ENCODE measurements at places on chromosomes 12 and 14. TPM values are rescaled to one million over a fixed set of nuclear protein-coding genes. Genes with fewer than 3 reads are reported as not detected.
A peak's percentile ranks its signal among the peaks of the same experiment; 100 is the strongest.

DNA sequence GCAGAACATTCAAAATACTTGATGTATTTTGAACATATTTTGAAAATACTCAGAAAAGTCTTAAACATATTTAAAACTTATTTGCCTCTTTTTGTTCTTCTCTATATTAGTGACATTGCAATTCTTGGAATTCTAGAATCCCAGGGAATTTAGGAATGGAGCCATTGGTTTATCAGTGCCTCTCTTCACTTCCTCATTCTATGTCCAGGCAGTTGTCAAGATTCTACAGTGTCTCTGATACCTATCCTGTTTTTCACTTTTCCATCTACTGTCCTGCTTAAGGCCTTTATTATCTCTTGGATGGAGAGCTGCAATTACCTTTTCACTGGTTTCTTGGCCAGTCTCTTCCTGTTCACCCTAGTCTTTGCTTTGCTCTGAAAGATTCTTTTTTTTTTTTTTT, 144.6 kb downstream of the TTLL5 start:
- no peak for DNase-seq

DNA sequence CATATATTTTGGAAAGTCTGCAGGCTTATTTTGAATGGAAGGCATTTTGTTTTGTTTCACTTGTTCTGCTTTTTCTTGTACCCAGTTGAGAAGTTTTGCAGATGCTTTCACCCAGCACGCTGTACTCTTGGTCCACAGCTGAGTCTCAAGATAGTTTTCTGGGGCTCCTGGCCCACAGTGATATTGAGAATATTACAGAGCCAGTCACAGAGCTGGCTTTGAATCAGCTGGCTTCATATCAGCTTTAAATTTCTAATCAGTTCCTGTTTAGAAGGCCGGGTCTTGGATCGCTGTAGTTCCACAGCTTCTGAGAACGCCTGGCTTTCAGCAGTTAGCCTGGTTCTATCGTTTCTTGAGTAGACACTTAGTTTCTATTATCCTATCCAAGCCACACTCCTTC, 32.5 kb upstream of the PARP11 start:
- DNase-seq, result no peak

DNA sequence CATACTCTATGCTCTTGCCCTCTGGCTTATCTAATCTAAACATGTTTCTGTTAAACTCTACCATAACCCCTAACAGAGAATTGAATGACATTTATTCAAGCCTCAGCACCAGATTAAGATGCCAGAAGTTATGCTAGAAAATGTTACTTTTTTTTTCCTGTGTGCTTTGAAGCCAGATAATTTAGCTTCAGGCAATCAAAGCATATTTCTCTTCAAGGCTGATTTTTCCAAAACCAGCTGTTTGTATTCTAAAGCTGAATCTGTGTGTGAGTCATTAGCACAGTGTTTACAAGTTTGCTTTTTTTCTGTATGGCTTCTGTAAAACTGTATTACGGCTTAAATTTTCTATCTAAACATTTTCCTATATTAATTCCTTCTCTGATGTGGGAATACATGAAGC, 326.1 kb downstream of the FSCB start:
- DNase-seq, result no peak

GRCh38 chr14:65237023-65237814, 134.9 kb upstream of the MAX start:
- DNase-seq, result no peak

GRCh38 chr14:65476273-65476941, 63.9 kb downstream of the FUT8 start:
- no peak for DNase-seq

DNA sequence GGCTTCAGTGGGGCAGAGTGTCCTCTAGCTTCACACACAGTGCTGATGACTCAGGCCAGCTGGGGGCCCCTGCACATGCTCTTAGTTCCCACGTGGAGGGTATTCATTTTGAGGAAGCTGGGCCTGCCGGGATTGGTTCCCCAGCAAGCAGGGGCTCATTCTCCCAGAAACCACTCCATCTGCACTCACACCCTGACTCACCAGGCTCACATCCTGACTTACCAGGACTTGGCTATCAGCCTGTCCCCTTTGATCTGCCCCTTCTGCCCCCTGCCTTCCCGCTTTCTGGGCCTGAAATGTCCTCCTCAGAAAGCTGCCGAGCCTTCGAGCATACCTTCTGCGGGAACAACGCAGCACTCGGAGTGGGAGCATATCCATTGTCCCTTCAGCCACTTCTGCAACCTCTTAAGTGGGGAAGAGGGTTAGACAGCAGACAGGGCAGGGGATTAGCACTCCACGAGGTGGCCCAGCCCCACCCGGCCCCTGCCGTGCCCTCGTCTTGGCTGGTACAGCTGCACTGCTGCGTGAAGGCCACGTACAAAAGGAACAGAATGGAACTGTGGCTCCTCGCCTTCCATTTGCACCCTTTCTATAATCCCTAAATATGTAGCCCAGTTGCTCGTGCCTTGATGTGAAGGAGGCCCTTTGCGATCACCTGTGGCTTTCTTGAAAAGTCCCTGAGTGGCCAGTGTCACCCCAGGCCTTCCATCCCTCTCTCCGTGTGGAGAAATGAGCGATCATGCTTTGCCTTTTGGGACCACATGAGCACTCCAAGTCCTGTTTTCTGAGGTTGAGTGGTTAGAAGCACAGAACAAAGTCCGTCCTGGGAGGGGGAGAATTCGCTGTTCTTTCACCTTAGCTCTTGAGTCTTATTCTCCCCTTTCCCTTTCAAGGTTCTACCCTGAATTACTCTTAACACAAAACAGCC, 26.1 kb downstream of the TPCN1 start:
- DNase-seq, result no peak

GRCh38 chr12:54590978-54591591, 2.6 kb upstream of the PPP1R1A start:
- DNase-seq, result no peak

GRCh38 chr12:83408146-83408545, 721.4 kb downstream of the TMTC2 start:
- no peak for DNase-seq

DNA sequence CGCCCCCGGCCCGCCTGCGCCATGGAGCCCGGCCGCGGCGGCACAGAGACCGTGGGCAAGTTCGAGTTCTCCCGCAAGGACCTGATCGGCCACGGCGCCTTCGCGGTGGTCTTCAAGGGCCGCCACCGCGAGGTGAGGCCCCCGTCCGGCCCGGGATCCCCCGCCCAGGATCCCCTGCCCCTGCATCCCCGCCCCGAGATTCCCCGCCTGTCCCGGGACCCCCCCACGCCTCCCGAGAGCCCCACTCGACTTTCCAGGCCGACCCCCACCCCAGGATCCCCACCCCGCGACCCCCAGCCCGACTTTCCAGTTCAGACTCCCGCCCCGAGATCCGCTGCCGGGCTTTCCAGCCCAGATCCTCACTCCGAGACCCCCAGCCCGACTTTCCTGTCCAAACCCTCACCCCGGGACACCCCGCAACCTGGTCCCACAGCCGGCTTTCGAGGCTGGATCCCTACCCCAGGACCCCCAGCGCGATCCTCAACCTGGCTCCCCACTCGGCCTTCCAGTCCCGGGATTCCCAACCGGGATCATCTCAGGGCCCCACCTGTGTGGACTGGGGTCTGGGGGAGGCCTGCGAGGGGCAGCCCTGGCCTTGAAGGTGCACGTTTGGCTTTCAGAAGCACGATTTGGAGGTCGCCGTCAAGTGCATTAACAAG, 688 bp downstream of the ULK1 start:
- DNase-seq, result no peak

DNA sequence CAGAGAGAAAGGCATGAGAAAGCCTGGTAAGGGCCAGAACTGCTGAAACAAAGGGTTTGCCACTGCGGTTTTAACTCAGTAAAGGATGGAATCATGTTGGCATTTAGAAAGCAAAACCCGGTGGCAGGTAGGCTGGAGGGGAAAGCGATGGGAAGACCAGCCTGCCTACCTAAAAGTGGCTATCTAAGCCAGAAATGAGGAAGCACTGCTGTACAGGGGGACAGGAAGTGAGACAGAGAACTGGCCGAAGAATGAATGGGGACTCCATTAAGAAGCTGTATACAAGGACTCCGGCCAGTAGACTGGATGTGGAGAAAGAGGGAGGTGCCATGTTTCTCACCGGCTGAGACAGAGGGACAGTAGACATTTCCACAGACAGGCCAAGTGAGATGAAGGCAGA, 48.2 kb downstream of the PPM1H start:
- DNase-seq, result no peak

GRCh38 chr12:668090-668481, 4.8 kb upstream of the NINJ2 start:
- no peak for DNase-seq

DNA sequence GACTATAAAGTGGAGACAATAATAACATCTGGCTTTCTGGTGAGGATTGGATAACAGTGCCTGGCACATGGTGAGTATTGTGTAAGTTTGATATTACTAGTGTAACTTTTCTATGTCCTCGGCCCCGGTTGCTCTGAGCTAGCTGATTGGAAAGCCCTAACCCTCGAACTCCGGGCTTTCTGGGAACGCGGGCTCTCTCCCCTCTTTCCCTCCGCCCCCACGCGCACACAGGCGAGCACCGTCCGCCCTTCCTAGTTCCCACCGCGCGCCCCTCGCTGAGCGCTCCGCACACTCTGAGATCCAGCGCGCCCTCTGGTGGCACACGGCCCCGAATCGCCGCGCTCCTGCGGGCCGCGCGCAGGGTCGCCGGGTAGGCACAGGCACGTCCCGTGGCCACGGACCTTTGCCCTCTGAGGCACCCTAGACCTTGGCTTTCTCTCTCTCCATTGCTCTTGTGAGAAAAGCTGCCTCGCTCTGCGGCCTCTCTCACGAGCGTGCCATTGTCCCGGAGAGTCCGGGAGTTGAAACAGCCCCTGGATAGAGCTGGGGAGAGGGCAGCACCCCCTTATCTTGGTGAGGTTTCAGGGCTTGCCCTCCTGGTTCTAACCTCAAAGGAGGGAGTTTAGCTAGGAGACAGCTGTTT, 23.2 kb upstream of the ESRRB start:
- peak; percentile 49 for DNase-seq

DNA sequence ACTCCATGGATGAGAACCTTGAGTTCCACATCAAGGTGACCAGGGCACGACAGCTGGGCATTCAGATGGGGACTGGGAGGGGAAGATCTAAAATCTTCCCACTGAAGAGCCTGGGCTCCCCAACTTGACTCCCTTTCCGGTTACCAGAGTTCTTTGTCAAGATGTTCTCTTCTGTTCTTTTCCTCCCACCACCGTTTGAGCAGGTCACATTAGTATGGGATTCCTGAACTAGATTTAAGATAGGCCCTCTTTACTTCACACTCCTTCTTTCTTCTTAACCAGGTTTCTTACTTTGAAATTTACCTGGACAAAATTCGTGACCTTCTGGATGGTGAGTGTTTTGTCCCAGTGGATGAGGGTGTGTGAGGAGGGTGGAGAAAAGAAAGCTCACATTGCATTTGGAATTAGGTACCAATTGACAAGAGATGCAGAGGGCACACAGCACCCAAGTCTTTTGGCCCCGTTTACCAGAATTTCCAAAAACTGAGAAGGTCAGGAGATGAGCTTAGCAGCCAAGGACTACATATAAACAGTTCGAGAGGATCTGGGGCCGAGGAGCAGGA, 14.4 kb downstream of the KIF5A start:
- DNase-seq, result no peak

DNA sequence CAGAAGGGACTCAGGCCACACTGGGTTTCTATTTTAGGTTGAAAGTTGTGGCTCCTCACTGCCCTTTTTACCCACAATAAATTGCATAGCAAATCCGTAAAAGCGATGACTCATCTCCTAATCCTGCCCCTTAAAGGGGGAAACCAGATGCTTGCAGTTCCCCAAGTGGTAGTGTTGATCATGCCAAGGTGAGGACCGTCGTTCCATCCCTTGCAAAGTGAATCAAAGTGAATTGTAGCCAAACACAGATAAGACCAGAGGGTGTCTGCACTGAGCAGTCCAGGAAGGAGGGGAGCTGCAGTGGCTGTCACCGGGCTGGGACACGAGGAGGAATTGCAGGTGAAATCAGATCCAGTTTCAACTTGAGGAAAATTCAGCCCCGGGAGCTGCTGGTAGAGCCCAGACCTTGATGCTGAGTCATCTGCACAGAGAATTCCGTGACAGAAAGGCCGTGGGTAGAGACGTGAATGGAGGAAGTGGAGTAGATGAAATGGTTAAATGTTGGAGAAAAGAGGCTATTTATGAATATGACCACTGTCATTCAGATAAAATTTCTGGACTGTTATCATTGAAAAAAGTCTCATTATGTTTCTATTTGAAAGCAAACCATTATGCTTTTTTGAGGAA, 44.2 kb upstream of the MMP17 start:
- no peak for DNase-seq

DNA sequence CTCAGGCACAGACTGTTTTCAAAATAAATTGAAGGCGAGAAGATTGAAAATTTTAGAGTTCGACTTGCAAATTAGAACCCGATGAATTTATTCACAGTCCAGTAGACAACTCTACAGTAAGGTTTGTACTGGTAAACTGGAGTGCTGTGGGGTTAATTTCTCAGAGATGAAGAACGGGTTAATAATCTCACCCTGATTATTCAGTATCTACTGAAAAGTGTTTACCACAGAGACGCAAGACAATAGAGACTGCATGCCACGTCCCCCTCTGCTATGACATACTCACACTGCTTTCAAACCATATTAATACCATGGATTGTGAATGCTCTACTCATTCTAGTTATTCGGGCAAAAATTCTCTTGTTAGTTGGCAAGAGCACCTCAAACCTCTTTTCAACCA, 36.1 kb downstream of the CFL2 start:
- DNase-seq, result no peak

- DNase-seq, result no peak
Observed at GRCh38 chr14:106201376-106201775, 675.0 kb downstream of the TMEM121 start.

DNA sequence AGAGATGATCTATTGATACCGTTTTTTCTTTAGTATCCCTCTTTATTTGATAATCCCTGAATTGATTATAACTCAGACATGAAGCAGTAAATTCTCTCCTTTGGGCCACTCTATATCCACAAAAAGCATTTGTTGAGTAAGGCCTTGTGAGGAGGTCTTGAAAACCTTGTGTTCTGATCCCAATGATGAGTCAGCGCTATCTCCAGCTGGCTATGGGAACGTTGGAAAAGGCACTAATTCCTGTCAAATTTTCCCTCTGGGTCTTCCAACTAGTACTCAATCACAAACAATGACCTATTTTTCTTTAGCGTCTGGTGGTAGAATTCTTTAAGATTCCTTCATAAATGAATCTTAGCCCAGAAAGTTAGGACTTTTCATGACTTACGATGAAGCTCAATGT, 168.4 kb upstream of the LRIG3 start:
- DNase-seq, result no peak

C12orf42 gene
- total RNA-seq, result 0.46 TPM

SPRYD4 gene
- 4.1 TPM for total RNA-seq

BHLHE41 gene
- not detected for total RNA-seq

CPSF2 gene
- total RNA-seq, result 85.2 TPM

C14orf39 gene
- not detected for total RNA-seq

OAS1 gene
- total RNA-seq, result 3.2 TPM

KRT75 gene
- not detected for total RNA-seq

CLEC4E gene
- total RNA-seq, result not detected

SLC5A8 gene
- not detected for total RNA-seq

EML5 gene
- 4.1 TPM for total RNA-seq

TEX52 gene
- total RNA-seq, result not detected

HOXC9 gene
- total RNA-seq, result not detected

FERMT2 gene
- total RNA-seq, result 0.94 TPM
